Right lung (tissue), 10 donors: ENCODE measurements at places on chromosomes 5 and 9. TPM values are rescaled to one million over a fixed set of nuclear protein-coding genes. Genes with fewer than 3 reads are reported as not detected.

DNA sequence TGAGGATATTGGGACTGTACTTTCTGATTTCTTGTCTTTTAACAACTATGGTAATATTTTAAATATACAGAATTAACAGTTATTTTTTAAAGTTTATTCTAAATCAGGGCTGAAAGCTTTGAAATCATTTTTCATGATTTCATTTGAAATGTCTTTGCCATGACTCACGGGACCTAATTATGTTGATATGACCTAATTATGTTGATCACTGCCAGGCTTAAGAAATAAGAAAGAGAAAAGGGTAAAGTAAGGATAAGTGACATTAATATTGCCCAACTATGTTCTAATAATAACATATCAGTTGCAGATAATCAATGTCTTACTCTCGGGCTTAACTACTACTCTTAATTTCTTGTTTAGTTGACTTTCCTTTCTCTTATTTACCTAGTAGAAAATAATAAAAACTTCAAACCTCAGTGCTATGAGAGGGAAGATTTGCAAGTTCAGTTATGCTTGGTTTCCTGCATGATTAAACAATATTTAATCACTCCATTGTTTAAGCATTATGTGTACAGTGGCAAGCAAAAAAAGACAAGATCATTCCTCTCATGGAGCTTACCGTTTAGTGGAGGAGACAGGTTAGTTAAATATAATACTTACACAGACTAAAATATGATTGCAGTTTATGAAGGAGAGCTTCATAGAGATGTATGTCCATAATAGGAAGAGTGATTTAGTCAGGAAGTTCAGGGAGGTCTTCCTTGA, 67.0 kb upstream of the EIF4EBP3 start:
- no peak for DNase-seq

DNA sequence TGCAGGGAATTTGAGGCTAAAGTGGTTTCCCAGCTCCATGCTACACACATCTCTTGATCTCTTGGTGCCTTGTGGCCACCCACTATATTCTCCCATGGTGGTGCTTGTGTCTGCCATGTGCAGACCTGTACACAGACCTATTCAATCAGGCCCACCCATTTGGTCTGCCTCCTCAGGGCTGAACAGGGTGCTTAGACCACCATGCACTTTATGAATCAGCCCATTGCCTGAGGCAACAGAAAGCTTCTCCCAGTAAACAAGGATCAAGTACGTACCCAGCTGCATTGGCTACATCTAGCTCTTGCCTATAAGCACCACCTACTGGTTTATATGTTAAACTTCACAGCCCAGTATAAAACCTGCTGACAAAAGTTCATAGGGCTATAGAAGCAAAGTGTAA, 664.3 kb upstream of the EDIL3 start:
- DNase-seq, result no peak

GRCh38 chr5:176739461-176740051, 70.8 kb upstream of the UNC5A start:
- DNase-seq, result no peak

GRCh38 chr9:123997665-123998277, 13.8 kb upstream of the LHX2 start:
- no peak for DNase-seq

PRR16 gene
- polyA plus RNA-seq, result 13.9 TPM

CTNND2 gene
- 1.9 TPM for polyA plus RNA-seq
